ENCODE measurements at places on chromosomes 6 and 20.

DNA sequence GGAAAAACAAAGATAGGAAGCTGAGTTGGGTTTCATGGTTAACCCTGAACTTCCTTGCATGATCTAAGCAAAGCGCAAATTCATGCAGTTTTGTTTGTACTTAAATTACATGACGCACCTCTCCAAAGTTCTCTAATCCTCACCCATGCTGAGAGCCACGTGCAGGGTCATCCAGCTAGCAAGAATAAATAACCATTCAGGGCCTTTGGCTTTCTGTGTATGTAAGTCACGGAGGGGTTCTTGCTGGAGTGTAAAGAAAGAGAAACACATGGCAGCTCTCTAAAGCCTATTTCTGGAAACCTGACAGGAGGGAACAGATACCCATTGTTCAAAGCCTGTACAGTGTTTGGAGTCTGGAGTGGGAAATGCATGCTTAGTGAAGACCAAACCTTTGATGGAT lies 171.7 kb upstream of the CCN2 start:
- DNase-seq: no peak

DNA sequence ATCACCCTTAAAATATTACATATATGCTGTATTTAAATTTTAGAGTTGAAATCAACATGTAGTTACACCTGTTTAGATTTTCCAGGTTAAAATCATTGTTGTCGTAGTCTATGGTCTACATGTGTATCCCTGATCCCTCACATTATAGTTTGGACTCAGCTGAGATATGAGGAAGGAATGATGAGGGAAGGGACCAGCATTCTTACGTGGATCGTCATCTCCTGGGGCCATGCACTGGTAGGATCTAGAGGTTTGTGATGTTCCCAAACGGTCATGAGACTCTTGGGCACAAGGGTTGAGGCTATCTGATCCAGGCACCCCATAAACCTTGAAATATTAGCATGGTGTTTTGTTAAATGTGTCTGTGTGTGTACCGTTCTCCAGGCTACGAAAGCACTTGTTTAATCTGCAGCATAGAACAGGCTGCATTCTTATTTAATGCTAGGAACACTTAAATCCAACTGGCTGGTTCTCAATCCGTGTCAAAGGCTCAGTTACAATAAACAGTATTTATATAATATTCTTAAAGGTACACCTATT lies 55.4 kb downstream of the IPCEF1 start:
- no peak for DNase-seq

DNA sequence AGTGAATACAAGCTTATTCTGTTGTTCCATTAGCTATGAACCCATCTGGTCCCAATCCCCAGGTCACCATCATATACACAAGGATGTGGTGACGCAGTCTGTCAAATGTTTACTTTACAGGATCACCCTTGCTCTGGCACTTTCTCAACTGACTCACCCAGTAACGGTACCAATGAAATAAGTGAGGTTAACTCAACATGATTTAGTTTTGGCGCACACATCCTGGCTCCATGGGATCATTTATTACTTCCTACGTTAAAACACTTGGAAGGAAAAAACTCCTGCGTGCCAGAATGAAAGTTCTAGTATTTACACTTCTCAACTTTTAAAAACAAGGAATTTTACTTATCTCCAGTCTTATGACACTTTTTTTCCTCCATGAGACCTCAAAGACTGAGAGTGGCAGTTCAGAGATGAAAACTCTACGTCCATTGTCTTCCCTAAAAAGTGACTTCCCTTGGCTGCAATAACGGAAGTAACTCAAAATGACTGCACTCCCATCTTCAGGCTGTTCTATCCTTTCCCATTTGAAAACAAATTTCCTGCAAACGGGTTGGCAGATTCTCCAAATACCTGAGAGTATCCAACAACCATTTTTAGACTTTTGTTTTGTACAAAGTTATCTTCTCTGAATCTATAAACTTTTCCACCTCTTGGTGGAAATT lies 15.9 kb downstream of the AGPAT4 start:
- DNase-seq: no peak

DNA sequence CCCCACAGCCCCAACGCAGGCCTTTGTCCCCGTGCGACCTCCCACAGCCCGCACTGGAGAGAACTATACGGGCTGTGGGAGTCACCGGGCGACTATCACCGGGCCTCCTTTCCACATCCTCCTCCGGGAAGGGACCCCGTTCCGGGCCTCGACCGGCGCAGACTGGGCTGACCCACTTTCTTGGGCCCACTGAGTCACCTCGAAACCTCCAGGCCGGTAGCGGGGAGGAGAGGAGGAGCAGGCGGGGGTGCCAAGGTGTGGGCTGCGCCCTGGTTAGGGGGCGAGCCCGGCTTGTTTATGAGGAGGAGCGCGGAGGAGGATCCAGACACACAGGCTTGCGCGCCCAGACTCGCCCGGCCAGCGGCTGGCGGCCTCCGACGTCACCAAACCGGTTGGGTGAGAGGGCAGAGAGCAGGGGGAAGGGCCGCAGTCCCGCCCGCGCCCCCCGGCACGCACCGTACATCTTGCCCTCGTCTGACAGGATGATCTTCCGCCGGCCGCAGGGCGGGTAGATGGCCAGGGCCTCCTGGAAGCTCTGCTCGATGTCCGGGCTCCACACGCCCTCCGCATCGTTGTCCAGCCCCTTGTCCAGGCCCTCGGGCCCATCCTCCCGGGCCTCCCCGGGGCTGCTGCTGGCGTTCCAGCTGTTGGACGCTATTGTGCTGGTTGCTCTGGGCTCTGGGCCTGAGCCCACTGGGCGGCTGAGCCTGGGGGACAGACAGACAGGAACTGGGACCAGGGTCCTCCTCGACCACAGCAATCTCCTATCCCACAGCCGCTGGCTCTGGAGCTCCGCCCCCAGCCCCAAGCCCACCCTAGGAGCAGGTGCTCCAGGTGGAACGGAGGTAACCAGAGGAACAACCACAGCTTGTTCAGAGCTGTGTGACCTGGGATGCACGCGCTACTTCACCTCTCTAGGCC lies 10.6 kb downstream of the TEAD3 start:
- no peak for DNase-seq
